ENCODE measurements at places on chromosomes 5 and 9.
A peak's percentile ranks its signal among the peaks of the same experiment; 100 is the strongest.

DNA sequence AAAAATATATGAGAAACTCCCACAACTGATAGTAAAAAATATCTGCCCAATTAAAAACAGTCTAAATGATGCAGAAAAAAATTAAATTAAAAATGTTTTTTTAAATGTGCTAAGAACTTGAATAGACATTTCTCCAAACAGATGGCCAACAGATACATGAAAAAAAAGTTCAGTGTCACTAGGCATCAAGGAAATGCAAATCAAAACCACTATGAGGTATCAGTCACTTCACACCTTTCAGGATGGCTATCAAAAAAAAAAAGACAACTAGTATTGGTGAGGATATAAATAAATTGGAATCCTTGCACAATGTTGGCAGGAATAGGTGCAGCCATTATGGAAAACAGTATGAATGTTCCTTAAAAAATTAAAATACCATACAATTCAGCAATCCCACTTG lies 16.6 kb downstream of the ZNF131 start:
- no peak for DNase-seq

- DNase-seq, result peak; percentile 70
Observed at GRCh38 chr9:126516936-126517832, 96.5 kb upstream of the LMX1B start.

GRCh38 chr5:83914199-83914598 lies 193.5 kb upstream of the HAPLN1 start:
- DNase-seq, result no peak

GRCh38 chr5:62690421-62690820 lies 111.8 kb downstream of the LRRC70 start:
- DNase-seq, result no peak

GRCh38 chr5:135304352-135305221 lies 94.4 kb downstream of the MACROH2A1 start:
- no peak for DNase-seq

DNA sequence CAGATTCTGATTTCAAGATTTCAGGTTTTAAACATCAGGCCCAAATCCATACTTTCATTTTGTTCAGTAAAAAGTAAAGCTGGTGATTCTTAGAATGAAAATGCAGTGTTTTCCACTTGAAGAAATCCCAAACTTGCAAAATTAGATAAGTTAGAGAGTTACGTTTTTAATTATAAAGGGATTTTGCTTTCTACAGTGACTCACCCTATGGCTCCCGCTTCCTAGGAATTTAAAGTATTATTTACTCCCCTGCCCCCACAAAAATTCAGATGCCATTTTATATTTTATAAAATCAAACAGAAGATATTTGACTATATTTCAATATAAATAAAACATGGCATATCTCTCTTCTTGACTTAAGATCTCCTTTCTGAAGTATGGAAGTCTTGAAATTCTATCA lies 402.9 kb downstream of the ZSWIM6 start:
- no peak for DNase-seq

- DNase-seq, result no peak
Observed at GRCh38 chr5:66704790-66705425, 108.7 kb downstream of the MAST4 start.

GRCh38 chr5:109739741-109740728 lies 50.3 kb downstream of the MAN2A1 start:
- DNase-seq, result no peak

DNA sequence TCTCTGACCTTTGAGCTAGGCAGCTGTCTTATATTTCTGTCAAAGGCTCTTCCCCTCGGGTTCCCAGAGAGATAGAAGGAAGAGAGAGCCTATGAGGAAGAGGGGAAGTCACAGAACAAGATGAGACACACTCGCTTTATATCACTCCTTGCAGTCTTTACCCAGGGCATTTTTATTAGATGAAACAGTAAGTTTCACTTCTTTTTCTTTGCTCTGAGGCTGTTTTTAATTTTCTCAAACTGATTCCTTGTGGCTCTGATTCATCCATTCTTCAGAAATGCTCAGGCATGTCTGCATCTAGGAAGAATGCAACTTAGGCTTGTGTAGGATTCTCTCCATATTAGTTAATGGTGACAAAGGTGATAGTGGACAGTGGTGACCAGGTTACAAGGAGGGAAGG lies 132.9 kb upstream of the CHD1 start:
- DNase-seq, result no peak

DNA sequence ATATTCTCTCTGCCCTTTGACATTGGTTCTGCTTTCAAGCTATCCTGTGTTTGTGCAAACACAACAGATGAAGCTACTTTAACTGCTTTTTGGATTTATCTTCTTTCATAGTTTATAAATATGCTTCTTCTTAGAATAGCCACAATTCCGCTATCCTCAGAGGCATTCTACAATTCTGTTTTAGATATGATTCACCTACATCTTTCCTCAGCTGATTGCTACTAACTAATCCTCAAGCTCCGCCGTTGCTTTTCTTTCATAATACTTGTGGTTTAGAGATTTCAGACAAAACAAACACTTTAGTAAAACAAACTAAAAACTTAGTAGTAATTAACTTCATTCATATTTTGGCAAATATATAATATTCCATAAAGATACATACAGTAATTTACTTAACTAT lies 52.5 kb downstream of the ECPAS start:
- DNase-seq, result no peak

DNA sequence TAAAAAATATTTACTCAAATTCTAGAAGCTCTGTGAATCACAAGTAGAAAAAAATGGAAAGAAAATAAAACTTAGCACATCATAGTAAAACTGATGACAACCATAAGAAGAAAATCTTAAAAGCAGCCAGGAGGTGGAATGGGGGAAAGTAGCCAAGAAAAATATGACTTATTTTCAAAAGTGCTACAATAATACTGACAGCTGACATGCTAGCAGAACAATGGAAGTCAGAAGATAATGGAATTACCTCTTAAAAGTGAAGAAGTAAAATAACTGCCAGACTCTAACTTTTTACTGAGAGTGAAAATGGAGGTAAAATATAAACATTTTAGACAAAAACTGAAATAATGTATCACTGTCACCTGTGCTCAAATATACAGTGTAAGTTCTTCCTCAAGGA lies 532.2 kb upstream of the SGCD start:
- no peak for DNase-seq

DNA sequence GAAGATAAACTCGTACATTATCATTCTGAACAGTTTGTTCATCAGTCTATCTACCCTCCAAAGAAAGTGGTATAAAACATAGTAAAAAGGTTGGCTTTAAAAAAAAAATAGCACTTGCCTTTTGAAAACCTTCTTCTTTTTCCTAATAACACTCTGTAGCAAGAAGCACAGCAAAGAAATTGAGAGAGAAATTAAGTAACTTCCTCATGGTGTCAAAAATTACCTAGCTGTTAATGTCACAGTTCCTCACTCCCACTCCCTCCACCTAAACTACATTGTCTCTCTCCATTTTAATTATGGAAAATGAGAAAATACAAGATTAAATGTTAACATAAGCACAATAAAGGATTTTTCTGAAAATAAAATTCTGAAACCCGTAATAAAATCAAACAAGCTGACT lies 72.2 kb downstream of the CERT1 start:
- no peak for DNase-seq

- no peak for DNase-seq
Observed at GRCh38 chr5:176670449-176670848, 23.2 kb downstream of the TSPAN17 start.

DNA sequence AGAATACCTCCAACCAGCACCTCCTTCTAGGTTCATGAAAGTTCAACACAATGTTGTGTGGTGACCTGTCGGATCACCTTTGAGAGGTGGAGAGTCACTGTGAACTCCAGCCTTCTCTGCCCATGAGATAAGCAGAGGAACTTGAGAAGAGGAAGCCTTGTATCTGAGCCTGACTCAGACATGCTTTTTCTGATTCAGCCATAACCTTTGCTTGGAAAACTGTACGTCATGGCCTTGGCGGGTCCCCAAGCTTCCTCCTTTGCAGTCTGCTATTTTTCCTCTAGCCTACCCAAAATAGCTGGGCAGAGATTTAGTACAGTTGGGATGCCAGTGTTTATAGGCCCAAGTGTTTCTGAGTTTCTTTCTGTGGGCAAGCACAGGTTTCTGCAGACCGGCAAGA lies 274.7 kb downstream of the CETN3 start:
- DNase-seq, result no peak

DNA sequence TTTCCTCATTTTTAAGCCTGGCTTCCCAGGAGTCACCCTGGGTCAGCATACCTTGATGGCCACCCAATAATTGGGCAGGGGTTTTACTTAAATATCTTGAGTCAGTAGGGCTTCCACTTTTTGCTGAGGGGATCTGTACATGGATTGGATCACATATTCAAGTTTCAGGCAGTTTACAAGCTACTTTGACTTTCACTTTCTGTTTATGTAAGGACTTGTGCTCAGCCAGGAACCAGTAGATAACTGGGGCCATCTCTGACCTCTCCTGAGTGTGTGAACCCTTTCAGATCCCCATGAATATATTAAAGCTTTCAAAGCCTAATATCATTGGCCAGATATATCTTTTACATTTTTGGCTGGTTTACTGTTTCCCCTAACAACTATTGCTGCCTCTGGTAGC lies 45.1 kb downstream of the SLCO6A1 start:
- no peak for DNase-seq

GRCh38 chr9:77843076-77843870 lies 188.3 kb downstream of the GNAQ start:
- DNase-seq, result no peak

- DNase-seq, result no peak
Observed at GRCh38 chr5:152185547-152186245, 219.4 kb downstream of the NMUR2 start.

- peak; percentile 83 for DNase-seq
Observed at GRCh38 chr9:32579706-32580331, 6.9 kb upstream of the NDUFB6 start.

GRCh38 chr5:133241179-133242092 lies 189.6 kb downstream of the HSPA4 start:
- DNase-seq, result no peak

DNA sequence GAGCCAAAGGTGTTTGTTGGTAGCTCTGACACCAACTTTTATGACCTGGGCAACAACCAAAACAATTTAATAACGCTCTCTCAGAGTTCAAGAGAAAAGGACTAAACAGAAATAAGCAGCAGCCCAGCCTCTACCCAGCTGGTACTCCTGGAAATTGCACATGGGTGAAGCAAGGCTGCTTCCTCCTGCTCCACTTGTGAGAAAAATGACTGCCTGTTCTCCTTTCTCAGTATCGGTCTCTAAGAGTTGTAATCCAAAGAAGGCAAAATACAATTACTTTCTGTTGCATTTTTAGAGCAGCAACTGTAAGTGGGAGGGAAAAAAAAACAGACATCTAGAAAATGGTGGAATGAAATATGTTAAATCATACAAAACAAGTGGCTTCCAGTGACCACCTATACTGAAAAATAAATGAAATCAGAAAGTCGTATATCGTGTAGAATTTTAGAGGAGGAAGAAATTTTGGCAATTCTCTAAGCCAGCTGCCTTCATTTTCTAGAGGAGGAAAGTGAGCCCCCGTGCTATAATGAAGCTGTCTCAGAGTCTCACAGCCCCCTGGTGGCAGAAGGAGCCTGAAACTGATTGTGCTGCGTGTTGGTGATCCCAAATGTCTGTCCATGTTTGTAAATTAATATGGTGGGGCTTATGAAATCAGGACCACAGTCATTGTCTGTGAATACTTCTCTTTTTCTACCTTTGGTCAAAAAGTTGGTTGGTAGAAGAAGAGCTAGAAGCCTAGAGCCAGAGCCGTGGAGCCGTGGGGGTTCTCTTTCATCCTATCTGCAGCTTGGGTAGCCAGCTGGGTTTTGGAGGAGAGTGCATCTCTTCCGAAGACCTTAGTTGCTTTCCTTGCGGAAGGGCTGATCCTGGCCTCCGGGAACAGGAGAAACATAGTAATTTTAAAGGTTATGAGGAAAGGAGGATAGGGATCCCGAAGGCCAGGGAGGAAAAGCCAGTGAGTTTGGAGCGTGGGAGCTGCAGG lies 139.9 kb downstream of the PIP5K1B start:
- peak; percentile 42 for DNase-seq

- DNase-seq, result no peak
Observed at GRCh38 chr9:122948313-122948712, 7.5 kb downstream of the RABGAP1 start.

DNA sequence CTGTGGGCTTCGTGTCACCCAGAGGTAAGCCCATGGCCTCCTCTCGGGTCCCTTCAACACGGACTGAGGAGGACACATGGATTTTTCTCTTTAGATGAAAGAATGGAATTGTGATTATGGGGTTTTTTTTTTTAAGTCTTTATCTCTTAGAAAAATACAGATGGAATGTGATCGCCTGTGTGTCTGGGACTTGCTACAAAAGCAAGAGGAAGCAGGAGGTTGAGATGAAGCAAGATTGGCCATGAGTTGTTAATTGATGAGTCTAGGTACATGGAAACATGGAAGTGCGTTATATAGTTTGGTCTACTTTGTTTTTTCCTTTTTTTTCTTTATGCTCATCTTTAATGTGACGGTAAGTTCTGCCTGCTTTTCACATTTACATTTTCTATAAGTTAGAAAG lies 14.6 kb downstream of the USP20 start:
- no peak for DNase-seq

GRCh38 chr5:132102101-132102701 lies 28.6 kb downstream of the CSF2 start:
- peak; percentile 65 for DNase-seq

DNA sequence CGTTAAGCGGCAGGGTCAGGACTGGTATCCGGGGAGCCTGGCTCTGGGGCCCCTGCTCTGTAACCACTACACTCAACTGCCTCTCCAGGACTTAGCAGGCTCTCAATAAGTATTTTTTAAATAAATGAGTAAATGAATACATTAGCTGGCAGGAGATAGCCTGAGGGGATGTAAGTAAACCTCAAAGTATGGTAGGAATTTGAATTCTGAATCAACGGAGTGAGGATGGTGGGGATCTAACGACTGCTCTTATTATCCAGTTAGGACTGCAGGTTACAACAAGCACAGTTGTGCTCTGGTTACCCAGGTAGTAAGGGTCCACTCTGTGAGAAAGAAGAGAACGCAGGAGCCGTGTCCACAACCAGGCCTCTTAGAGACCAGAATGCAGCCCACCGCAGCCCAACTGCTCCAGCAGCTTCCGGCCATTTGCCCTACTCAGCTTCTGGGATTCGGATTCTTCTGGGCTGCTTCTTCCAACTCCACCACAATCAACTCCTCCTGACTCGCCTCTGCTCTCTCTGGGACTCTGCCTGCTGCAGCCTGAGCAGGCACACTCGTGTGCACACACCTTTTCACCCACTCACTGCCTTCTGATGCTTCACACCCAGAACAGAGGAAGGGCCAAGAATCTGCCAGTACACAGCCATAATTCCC lies 52.6 kb downstream of the MED27 start:
- DNase-seq, result no peak

- DNase-seq, result no peak
Observed at GRCh38 chr5:117769877-117770276, 1195.3 kb upstream of the SEMA6A start.

DNA sequence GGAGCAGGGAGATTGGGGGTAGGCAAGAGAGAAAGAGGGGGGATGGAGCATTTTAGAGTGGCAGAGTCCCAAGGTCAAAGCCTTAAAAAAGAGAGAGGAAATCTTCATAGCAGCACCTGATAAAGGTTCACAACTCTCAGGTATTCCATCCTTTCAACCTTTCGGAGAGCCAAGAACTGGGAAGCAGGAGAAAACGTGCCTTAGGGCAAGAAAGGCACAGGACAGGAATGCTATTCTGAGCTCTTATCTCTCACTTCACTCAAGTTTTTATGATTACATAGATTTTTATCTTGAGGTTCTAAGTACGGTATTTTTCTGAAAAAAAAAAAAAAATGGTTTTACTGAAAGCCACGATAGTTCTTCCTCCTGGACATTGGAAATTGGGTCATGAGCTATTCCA lies 34.5 kb upstream of the SMAD5 start:
- DNase-seq, result no peak

GRCh38 chr5:61328791-61329549 lies 3.1 kb upstream of the ZSWIM6 start:
- no peak for DNase-seq
